CD4-positive, alpha-beta T cell treated with Interleukin-15 for 4 hours (primary cell): ENCODE measurements at places on chromosomes 16 and 17.

DNA sequence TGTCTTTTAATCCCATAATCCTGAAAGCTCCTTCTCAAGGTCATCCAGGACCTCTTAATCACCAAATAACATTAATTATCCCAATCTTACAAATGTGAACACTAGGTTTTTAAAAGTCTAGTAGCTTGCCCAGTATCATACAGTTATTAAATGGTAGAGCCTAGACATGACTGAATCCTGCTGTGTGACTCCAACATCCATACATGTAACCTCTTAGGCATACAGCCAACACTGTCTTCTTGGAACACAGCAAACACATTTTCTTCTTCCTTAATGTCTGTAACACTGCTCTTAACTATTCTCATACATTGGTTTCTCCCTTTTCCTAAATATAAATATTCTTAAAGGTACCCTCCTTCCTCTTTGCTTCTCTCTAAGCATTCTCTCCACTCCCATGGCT is 13.7 kb downstream of the BRIP1 start:
- DNase-seq: no peak

DNA sequence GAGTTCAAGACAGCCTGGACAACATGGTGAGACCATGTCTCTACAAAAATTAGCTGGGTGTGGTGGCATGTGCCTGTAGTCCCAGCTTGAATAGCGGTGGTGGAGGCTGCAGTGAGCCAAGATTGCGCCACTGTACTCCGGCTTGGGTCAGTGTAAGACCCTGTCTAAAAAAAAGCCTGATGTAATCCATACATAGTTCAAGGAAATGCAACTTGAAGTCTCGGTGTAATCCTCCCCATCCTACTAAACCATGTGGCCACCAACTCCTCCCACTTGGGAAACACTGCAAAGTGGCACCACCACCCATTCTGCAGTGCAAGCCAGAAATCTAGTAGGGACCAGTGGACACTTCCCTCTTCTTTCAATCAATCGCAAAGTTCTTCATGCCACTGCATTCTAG is 5.4 kb upstream of the KPNB1 start:
- DNase-seq: no peak

DNA sequence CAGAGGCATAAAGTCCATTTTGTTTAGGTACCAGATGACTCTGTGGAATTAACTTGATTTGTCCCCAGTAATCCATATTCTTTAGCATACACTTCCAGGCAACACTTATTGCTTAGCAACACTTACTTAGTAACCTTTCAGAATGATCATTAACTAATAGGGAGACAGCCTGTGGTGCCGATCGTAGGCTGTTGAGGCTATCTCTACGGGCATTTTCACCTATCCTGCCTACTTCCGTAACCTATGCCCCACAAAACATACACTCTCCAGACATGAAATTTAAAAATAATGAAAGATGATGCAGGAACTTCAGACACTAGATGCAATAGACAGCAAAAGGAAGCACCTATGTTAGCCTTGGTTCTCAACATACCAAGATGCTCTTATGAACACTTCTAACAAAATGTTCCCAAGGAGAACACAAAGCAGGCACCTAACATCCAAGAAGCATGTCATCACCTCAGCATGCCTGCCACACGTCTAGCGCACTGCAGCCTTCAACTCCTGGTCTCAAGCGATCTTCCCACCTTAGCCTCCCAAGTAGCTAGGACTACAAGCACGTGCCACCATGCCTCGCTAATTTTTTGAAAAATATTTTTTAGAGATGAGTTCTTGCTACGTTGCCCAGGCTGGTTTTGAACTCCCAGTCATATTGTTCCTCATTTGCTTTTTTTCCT is 34.5 kb downstream of the HLF start:
- DNase-seq: no peak

- DNase-seq: no peak
Observed at GRCh38 chr17:36205637-36206485, 5.0 kb upstream of the CCL4L2 start.

- DNase-seq: no peak
Observed at GRCh38 chr16:49588026-49588425, 214.4 kb downstream of the C16orf78 start.

- DNase-seq: no peak
Observed at GRCh38 chr17:9628509-9628908, 16.8 kb upstream of the USP43 start.

GRCh38 chr17:41681776-41682175 is 6.9 kb upstream of the EIF1 start:
- DNase-seq: no peak

- DNase-seq: no peak
Observed at GRCh38 chr16:86396422-86396821, 113.9 kb upstream of the FOXF1 start.

GRCh38 chr16:22633280-22633679 is 122.6 kb downstream of the NPIPB5 start:
- DNase-seq: no peak

DNA sequence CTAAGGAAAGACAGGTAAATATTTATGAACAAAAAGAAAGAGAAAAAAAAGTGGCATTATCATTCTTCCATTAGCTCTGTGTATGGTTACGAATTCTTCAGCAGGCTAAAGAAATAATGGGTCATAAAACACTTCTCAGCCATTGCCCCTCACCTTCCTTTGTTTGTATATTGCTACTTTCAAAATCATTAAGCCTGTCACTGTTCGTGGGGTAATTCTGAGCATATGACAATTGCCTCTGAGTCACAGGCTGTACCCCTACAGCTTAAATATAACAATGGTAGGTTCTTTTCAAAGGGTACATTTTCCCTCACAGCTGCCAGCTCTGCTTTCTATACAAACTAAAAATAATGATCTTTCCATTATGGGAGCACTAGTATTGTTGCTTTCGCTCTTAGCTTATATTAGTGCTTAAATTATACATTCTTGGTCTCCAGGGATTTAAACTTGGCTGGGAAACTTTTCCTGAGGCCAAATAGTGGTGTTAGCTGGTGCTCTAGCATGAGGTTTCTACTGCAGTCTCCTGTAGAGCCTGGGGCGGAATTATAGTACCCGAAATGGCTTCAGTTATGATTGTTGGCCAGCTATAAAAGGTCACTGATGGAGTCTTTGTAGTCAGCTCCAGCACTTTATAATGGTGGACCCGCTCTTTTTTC is 74.7 kb upstream of the CDH11 start:
- no peak for DNase-seq

- DNase-seq: no peak
Observed at GRCh38 chr16:8958344-8959167, 5.2 kb downstream of the USP7 start.

DNA sequence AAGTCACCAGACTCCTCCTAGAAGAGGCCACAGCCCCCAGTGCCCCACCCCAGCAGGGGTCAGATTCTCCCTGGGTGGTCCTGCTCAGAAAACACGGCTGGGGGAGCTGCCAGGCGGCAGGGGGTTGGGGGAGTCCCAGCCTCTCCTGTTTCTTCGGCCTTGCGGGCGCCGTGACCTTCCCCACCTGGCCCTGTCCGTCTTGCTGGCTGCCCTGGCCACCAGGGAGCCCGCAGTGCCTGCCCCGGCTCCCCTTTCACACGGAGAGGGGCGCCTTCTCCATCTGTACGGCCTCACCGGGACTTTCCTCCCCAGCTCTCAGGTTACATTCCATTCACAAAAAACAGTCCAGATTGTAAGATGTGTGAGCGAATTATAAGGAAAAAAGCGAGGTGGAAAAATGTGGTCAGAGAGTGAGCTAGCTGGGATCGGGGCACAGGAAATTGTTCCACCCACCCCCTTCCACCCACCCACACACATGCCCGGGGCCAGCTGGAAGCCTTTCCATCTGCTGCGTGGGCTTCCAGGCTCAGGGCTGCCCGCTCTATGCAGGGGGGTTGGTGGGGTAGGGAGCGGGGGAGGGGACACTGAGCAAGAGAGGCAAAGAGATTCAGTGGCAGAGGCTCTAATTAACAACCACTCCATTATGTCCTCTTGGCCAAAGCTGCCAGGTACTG is 14.6 kb upstream of the CIBAR2 start:
- DNase-seq: no peak

DNA sequence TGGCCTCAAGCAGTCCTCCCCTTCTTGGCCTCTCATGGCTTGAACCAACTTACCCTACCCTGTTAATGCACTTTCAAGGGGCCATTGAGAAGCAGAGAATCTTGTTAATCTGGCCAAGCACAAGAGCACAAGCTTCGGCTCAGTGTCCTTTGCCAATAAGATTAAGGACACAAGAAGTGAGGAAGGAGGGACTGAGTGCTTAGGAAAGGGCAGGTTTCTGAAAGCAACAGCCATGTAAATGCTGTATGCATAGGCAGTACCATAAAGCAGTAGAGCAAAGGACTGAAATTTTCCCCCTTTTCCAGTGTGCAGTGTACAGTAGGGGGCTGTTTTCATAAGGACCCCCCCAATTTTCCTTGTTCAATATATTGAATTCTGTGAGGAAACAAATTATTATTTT is 37.7 kb downstream of the IST1 start:
- no peak for DNase-seq

DNA sequence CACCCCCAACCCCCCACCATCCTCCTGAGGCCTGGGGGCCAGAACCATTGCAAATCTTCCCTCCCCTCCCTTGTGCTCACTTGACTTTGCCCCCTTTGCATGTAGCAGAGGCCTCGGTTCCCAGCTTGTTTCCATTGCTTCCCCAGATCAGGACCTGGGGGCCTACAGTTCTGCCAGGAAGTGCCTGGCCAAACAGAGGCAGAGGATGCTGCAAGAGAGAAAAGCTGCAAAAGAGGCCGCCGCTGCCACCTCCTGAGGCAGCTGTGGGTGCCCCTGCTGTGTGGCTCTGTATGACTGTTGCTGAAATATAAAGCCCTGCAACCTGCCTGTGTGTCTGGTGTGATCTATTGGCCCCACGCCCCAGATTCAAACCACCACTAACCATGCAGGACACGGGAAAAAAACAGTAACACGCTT is 2.3 kb downstream of the NDUFB10 start:
- DNase-seq: no peak

GRCh38 chr16:7964744-7965143 is 625.6 kb downstream of the TMEM114 start:
- DNase-seq: no peak

- DNase-seq: no peak
Observed at GRCh38 chr16:88424587-88425235, 28.4 kb upstream of the ZFPM1 start.

DNA sequence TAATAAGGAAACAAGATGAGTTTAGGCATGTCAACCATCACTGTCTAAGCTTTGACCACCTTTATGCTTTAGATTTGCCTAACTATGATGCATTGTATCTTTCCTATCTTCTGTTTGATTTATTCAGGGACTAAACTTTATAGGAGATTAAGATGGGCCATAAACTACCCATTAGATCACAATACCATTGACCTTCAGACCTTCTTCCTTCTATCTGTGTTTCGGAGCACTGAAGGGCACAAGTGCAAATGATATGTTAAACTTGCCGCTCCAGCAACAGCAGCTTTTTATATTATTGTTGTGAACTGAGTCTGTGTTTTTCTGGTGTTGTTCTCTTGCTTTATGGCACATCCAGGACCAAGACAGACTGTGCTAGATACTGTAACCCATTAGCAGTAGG is 16.6 kb upstream of the ALDH3A2 start:
- no peak for DNase-seq

DNA sequence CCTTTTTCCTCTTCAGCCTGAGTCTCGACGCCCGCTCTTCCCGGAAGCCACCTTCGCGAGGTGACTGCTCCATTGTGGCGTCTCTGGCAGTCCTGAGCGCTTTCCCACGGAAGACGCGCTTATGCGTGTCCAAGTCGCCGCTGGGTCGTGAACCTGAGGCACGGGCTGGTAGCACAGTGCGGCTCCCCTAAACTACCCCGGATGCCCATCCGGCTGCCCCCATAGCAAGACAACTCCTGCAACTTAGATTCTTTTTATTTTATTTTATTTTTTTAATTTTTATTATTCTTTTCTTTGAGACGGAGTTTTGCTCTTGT is 2.1 kb upstream of the ESRP2 start:
- no peak for DNase-seq
